ENCODE measurements at places on chromosomes 12 and 14.

DNA sequence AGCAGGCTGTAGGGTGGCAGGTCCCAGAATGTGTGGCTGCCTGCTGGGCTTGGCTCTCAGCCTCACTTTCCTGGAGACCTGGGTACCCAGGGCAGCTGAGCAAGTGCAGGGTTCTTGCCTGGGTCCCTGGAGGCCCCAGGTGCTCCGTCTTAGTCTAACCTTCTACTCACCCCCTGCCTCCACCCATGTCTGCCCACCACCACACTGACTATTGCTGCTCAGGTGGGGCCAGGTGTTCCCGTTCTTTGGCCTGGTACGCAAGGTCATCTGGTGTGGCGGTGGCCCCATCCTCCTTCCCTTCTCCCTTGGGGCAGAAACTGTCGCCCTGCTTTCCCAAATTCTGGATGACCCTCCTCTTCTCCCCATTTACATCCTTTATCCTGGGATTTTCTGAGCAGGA lies 319.9 kb downstream of the TMEM121 start:
- DNase-seq, result no peak

DNA sequence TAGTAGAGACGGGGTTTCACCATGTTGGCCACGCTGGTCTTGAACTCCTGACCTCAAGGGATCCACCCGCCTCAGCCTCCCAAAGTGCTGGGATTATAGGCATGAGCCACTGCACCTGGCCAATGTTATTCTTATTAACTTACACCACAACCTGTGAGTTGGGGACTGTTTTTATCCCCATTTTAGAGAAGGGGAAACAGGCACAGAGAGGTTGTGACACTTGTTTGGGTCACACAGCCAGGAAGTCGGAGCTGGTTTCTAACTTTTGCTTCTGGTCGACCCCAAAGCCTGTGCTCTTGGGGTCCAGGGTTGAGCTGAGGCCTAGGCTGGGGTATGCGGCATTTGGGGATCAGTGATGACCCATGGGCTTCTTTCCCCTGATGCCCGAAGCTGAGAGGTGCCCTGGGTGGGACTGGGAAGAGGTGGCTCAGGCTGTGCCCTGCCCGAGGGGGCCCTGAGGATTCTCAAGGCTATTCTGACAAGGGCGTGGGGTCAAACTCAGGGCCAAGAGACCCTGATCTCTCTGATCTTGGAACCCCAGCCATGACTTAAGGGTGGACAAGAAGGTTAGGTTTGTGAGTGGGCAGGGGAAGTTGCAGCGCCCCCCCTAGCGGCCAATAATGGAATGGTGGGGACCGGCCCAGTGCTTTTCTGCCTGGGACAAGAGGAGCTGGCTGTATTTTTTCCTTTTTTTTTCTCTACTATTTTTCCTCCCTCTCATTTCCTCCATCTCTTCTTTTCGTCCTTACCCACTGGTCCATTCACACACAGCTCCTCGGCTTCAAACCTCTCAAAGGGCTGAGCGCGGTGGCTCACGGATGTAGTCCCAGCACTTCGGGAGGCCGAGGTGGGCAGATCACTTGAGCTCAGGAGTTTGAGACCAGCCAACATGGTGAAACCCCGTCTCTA lies 3.0 kb downstream of the SDSL start:
- DNase-seq, result peak; percentile 51

- DNase-seq, result no peak
Measured at GRCh38 chr14:96205978-96206360, 1.3 kb downstream of the BDKRB2 start.

DNA sequence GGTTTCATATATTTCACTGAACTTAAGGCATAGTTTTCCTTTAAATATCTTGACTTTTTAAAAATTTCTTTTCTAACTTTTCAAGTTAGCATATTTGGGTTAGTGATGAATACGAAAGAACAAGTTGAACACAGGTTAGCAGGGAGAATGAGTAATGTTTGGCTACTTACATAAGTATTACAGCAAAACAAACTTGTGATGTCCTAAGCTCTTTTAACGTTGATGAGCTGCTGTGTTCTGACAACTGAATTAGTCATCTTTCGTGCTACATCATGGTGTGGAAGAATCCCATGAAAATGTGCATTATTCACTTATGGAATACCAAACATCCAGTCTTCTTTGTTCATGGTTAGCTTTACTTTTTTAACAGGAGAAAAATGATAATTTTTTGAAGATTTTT lies 36.3 kb upstream of the PDZRN4 start:
- no peak for DNase-seq

DNA sequence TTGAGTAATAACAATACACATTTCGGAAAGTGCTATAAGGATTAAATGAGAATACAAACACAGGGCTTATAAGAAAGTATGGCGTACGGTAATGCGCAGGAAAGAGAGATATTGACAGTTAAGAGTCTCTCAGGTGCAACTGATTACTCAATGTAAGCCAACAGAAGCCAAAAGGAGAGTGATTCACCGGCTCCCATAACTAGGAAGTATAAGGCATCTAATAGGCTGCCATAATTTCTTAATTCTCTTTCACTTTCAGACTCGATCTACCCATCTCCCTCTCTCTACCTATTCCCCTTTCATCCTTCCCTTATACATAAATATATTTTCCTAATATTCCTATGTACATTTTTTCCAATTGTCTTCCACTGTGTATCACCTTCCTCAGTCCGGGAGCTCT lies 90.0 kb downstream of the MDGA2 start:
- DNase-seq, result no peak

GRCh38 chr14:21098892-21099595 lies 589 bp upstream of the ZNF219 start:
- no peak for DNase-seq

DNA sequence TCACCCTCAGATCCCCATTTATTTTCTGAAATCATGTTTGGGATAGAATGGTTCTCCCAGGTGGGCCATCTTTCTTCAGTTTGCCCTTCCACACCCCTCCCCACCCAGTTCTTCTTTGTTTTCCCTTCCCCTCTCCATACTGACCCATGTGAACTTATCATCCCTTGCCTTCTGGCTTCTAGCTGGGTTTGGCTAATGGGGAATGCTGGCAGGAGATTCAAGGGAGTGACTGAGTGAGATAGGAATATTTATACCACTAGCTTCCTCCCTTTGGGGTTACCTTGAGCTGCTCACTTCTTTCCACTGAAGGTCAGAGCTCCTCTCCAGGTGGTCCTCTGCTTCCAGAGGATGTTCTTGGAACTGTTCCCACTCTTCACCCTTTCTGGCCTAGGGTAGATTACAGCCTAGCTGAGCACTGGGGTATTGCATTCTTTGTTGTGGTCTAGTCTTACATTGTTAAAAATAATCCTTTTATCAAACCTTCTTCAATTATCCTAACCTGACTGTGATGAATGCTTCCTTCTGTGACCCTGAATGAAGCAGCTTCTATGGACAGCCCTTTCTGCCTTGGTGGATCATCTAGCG lies 88.3 kb upstream of the ATP2B1 start:
- DNase-seq, result no peak

GRCh38 chr14:104935955-104936354 lies 11.3 kb downstream of the PLD4 start:
- no peak for DNase-seq

DNA sequence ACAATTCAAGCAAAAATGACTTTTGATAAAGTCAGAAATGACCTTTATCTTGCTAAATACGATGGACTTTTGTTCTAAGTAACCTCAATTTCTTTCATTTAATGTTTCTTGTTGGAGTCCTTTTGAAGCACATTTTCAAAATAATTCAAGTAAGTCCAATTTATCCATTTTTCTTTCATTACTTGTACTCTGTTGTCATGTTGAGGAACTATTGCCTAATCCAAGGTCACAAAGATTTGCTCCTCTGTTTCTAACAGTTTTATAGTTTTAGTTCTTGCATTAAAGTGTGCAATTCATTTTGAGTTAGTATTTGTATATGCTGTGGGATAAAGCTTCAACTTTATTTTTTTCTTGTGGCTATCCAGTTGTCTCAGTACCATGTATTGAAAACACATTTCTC lies 66.7 kb downstream of the CCER1 start:
- no peak for DNase-seq

- no peak for DNase-seq
Measured at GRCh38 chr14:56959869-56960268, 149.6 kb upstream of the OTX2 start.

All from stimulated activated CD4-positive, alpha-beta T cell treated with anti-CD3 and anti-CD28 coated beads, Interleukin-12 subunit alpha, Interleukin-12 subunit beta, amount 100 ng/mL, for 4 hours (primary cell).